ENCODE measurements at places on chromosomes 2 and 18. TPM values are rescaled to one million over a fixed set of nuclear protein-coding genes. Genes with fewer than 3 reads are reported as not detected.

Gene EVX2
- total RNA-seq, result not detected

Gene DCAF17
- 48.4 TPM for total RNA-seq

Gene FLACC1
- total RNA-seq, result 3.0 TPM

Gene ALPG
- not detected for total RNA-seq

Gene AQP4
- total RNA-seq, result 84.8 TPM

Gene ABCG5
- not detected for total RNA-seq

Gene LOXHD1
- total RNA-seq, result 0.25 TPM

Gene CCDC178
- 1.2 TPM for total RNA-seq

Gene ARMC9
- total RNA-seq, result 10.1 TPM

Gene CCDC138
- 29.0 TPM for total RNA-seq

Gene APCDD1
- 9.8 TPM for total RNA-seq

Gene ANKRD36
- 258 TPM for total RNA-seq

Gene PRSS56
- under 0.01 TPM for total RNA-seq

Gene SERPINB13
- total RNA-seq, result under 0.01 TPM

Gene LYPD6B
- 3.4 TPM for total RNA-seq

Gene ALMS1
- 49.9 TPM for total RNA-seq

Gene TXNDC9
- 36.9 TPM for total RNA-seq

Gene SPP2
- not detected for total RNA-seq

Gene CEBPZ
- total RNA-seq, result 44.3 TPM

Gene RTP5
- 5.2 TPM for total RNA-seq

Gene LHCGR
- 0.74 TPM for total RNA-seq

Gene BOLL
- total RNA-seq, result not detected

Gene C2orf92
- total RNA-seq, result 3.7 TPM

Gene USP14
- 37.6 TPM for total RNA-seq

Gene RNF25
- total RNA-seq, result 15.5 TPM

Gene SCYGR4
- total RNA-seq, result not detected

Gene REEP1
- 125 TPM for total RNA-seq

Gene LPIN2
- total RNA-seq, result 40.1 TPM

Gene DSG4
- total RNA-seq, result not detected

Gene IL36RN
- total RNA-seq, result not detected

Gene RGPD3
- 0.98 TPM for total RNA-seq

Data from temporal lobe (tissue), 4 donors.